Activated CD4-positive, alpha-beta T cell treated with anti-CD3 and anti-CD28 coated beads for 48 hours (primary cell): ENCODE measurements at places on chromosomes 2 and 18.

DNA sequence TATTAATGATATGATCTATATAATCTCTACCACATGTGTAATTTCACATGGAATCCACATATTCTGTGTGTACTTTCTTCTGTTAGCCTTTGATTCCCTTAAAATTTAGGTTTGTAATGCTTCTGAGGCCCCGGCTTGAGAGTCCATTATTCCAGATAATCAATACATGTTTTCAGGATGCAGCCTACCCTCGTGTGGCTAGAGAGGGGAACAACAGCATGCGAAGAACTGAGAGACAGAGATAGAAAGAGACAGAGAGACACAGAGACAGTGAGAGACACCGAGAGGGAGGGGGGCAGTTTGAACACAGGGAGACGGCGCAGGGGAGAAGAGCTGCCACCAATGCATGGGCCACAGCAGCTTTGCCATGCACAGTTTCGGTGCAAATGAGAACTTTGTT, 185.4 kb downstream of the SNTG2 start:
- no peak for DNase-seq

- no peak for DNase-seq
Observed at GRCh38 chr18:60831971-60832370, 459.4 kb upstream of the MC4R start.

DNA sequence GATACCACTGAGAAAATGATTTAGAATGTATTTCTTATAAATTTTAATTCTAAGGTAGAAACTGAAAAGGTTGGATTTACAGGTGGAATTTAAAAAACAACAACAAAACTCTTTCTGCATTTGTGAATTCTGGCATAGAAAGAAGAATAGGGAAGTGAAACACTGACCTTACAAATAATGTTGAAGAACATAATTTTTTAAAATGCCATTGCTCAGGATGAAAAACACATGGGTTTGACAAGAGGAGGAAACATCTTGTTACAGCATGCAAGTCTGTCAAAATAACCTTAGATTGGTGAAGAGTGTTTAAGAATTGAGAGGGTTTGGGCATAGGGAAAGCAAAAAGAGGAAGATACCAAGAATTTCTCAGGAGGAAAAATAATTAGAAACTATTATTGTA, 184.3 kb downstream of the UBE2E3 start:
- no peak for DNase-seq

- no peak for DNase-seq
Observed at GRCh38 chr2:223916181-223916920, 28.8 kb downstream of the WDFY1 start.

DNA sequence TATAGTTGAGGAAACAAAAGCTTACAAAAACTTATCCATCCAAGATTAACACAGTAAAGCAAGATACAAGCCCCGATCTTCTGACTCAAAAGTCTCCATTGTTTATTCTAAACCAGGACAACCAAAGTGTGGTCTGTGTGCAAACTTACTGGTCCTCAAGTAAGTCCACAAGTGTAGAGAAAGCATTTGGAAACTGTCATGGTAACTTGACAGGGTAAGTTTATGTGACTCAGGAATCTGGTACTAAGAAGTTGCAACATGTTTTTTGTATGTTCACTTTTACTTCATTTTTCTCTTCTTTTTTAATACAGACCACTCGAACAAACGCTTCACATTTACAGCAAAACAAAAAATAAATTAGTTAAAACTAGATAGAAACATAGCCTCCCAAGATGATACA, 9.4 kb downstream of the MBD2 start:
- DNase-seq: no peak

DNA sequence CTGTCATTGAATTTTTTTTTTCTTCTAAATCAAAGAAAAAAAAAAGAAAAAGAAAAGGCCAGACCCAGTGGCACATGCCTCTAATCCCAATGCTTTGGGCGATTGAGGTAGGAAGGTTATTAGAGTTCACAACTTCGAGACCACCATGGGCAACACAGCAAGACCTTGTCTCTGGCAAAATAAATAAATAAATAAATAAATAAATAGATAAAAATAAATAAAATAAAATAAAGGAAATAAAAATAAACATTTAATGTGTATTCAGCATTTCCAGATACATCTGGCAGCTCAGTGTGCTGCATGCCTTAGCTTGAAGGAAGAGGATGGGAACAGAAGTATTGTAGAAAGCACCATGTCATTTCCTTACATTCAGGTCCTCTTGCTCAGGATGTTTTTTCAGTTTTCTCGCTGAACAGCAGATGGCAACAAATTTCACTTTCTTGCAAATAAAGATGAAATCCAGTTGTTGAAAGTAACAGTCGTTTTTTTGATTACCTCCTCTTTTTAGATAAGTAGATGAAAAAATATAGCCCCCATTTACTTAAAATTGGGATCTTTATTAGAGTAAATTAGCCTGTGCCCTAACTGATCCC, 25.7 kb upstream of the FAM178B start:
- peak; percentile 12 for DNase-seq

- peak; percentile 50 for DNase-seq
Observed at GRCh38 chr2:230447455-230448451, 31.8 kb downstream of the SP100 start.

GRCh38 chr2:2007551-2008501, 263.5 kb upstream of the PXDN start:
- no peak for DNase-seq

DNA sequence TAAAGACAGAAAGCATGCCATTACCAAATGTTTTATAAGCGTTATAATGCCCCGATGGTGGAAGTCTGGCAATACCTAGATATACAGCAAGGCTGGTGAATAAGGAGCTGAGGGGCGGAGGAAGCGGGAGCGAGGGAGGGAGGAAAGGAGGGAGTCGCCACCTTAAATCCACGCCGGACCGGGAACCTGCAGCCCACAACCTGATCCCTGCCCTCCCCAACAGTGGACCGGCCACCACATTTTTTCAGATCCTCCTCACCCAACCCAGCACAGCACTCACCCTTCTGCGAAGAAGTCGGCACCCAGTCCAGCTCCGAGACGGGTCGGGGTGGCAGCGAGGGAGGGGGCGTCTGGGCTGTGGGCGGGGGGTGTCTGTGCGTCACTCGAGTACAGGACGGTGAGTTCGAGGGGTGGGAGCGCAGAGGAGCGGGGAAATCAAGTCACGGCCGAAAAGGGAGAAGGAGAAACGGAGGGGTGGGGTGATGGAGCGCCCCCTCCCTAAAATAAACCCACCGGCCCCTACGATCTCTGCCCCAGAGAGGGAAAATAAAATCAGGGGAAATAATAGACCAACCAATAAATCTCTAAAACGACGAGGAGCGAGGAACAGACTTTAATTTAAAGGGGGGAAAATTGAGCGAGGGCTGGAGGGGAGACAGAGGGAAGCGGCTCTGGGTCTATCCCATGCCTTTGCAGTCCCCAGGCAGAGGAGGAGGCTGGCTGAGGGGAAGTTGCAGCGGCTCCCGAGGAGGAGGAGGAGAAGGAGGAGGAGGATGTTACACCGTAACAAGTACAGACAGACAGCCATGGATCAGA, 96.5 kb upstream of the SERTAD2 start:
- peak; percentile 49 for DNase-seq

GRCh38 chr2:120791243-120791961, 55.7 kb downstream of the GLI2 start:
- no peak for DNase-seq

GRCh38 chr2:130830538-130830937, 6.2 kb upstream of the ARHGEF4 start:
- DNase-seq: no peak

GRCh38 chr2:155965415-155966063, 367.0 kb downstream of the NR4A2 start:
- no peak for DNase-seq

- DNase-seq: no peak
Observed at GRCh38 chr2:106841886-106842645, 43.9 kb downstream of the ST6GAL2 start.

DNA sequence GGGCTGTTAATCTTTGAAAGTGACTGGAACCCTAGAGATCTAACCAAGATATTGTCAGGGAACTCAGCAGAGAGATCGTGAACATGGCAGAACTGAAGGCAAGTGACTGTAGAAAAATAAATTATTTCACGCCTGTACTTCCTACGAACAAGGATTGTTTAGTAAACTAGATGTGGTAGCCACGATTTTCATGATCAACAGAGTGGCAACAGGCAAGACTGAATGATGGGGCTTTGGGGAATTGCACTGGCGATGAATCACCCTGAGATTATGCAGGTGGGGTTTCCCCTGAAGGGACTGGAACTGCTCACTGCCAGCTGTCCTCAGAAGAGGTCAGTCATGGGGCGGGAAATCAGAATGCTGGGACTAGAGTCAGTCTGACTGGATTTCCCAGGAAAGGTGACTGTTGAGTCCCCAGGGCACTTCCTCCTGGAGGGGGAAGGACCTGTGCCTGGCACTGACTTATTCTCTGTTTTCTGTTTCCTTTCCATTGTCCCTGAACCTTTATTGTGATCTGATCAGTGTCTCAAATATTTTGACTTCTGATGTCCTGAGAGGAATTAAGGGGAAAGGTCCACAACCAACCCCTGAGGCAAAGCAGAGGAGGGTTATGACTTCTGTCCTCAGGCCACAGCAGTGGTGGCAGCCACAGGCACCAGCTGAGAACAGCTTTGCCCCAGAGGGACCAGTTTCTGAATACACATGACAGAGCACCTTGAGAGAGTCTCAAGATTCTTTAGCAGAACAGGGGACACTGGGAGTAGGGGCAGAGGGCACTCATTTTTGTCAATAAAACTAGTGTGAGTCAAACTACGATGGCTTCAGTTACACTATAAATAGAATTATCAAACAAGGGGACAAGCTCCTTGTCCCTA, 70.0 kb downstream of the NAB1 start:
- peak; percentile 87 for DNase-seq

- DNase-seq: no peak
Observed at GRCh38 chr2:85716346-85716914, 22.3 kb downstream of the GNLY start.

DNA sequence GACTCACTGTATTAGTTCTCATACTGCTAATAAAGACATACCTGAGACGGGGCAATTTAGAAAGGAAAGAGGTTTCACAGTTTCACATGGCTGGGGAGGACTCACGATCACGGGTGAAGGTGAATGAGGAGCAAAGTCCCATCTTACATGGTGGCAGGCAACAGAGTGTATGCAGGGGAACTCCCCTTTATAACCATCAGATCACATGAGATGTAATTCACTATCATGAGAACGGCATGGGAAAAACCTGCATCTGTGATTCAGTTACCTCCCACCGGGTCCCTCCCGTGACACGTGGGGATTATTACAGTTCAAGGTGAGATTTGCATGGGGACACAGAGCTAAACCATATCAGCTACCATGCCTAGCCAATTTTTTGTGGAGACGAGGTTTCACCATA, 168.2 kb downstream of the NEDD4L start:
- no peak for DNase-seq

- DNase-seq: no peak
Observed at GRCh38 chr2:212208467-212208866, 330.1 kb downstream of the ERBB4 start.

DNA sequence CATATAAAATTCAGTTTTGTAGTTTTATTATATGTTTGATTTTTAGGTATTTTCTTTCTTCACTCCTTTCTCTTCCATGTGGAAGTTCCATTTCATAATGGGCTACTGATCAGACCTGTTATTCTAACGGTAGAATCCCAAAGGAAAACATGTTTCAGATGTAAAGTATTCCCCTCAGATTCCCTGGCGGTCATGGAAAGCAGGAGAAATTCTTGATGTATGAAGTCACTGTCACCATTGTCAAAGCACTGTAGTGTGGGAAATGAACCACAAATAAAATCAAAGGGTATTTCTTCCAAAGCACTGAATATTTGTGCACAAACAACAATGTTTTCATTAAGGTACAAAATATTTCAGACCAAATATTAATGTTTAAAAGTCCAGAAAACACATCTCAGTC, 237.3 kb upstream of the KLHL14 start:
- no peak for DNase-seq

DNA sequence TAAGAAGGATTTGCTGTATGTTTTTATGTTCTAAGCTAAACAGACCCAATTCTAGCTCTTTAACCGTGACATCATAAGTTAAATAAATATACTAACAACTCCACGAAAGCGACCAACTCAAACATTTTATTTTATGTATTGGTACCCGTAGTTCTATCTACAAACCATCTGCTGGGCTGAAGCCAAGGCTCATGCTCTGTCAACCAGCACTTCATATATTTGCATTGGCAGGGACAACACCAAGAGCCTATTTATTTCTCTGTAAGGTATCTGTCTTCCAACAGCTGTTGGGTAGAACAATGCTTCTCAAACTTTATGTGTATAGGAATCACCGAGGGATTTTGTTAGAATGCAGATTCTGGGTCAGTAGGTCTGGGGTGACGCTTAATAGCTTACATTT, 64.5 kb downstream of the PID1 start:
- no peak for DNase-seq

- no peak for DNase-seq
Observed at GRCh38 chr2:155456222-155456621, 757.7 kb downstream of the KCNJ3 start.
